T-helper 2 cell treated with Interferon-gamma antibody and Interleukin-4, amounts not matched to agents 5 μg/mL and 100 μg/mL, for 36 hours (primary cell): ENCODE measurements at places on chromosomes 7 and 10.

GRCh38 chr7:141144921-141145629 is 71.2 kb downstream of the TMEM178B start:
- no peak overlapping the region for H3K4me3 ChIP-seq
- H3K36me3 ChIP-seq: no peaks in the 10 kb centered on the region
- no peaks in the 10 kb centered on the region for H3K27me3 ChIP-seq
- H3K4me1 ChIP-seq: no peaks in the 10 kb centered on the region

- H3K27me3 ChIP-seq: no peaks in the 10 kb centered on the region
- H3K36me3 ChIP-seq: no peaks in the 10 kb centered on the region
- peaks cover 4% of the 10 kb centered on the region for H3K4me1 ChIP-seq
- H3K27ac ChIP-seq: no peak overlapping the region
- no peak for DNase-seq
Observed at GRCh38 chr10:50563906-50564305, 59.9 kb downstream of the SGMS1 start.

DNA sequence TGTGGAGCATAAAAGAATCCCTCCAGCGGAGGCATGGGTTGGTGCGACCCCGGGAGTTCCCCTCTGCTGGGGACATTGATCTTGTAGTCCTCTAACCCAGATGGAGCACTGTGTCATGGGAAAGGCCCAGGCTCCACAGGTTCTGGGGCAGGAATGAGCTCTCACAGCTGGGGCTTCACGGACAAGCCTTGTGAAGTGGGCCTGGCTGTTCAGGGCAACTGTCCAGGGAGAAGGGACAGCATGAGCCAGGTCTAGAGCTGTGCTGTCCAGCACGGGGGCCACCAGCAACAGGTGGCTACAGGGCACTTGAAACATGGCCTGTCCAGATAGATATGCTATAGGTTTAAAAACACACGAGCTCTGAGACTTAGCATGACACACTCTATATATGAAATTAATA is 11.4 kb downstream of the GPR26 start:
- no peak overlapping the region for H3K4me3 ChIP-seq
- no peaks in the 10 kb centered on the region for H3K4me1 ChIP-seq
- H3K27me3 ChIP-seq: no peaks in the 10 kb centered on the region
- DNase-seq: no peak

GRCh38 chr7:26151953-26152781 is at the start of gene NFE2L3:
NFE2L3 (plus strand) TSS chr7:26152198; CDS start chr7:26152499, 301 bp downstream.
- peak within 1 kb of the TSS; percentile 91 for H3K27ac ChIP-seq
- peak within 1 kb of the TSS; percentile 95 for H3K4me3 ChIP-seq
- peaks cover 4% of the 10 kb centered on the region for H3K36me3 ChIP-seq
- peak; percentile 87 for DNase-seq
- no peaks in the 10 kb centered on the region for H3K27me3 ChIP-seq

- H3K4me3 ChIP-seq: no peak overlapping the region
- H3K4me1 ChIP-seq: no peaks in the 10 kb centered on the region
- H3K27ac ChIP-seq: no peak overlapping the region
- H3K36me3 ChIP-seq: no peaks in the 10 kb centered on the region
Observed at GRCh38 chr7:144439717-144440205, 36.3 kb upstream of the NOBOX start.

DNA sequence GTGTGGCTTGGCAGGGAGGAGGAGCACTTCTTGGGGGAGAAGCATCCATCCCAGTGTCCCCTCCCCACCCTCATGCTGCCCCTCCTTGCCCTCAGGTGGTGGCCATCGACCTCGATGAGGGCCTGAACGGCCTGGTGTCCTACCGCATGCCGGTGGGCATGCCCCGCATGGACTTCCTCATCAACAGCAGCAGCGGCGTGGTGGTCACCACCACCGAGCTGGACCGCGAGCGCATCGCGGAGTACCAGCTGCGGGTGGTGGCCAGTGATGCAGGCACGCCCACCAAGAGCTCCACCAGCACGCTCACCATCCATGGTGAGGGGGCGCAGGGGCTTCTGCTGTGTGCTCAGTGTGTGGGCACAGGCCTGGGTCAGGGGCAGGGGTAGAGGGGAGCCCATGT is 14.8 kb downstream of the C10orf105 start:
- peaks cover 11% of the 10 kb centered on the region for H3K4me1 ChIP-seq
- no peak for DNase-seq
- no peak overlapping the region for H3K4me3 ChIP-seq
- no peaks in the 10 kb centered on the region for H3K36me3 ChIP-seq
- H3K27ac ChIP-seq: no peak overlapping the region

DNA sequence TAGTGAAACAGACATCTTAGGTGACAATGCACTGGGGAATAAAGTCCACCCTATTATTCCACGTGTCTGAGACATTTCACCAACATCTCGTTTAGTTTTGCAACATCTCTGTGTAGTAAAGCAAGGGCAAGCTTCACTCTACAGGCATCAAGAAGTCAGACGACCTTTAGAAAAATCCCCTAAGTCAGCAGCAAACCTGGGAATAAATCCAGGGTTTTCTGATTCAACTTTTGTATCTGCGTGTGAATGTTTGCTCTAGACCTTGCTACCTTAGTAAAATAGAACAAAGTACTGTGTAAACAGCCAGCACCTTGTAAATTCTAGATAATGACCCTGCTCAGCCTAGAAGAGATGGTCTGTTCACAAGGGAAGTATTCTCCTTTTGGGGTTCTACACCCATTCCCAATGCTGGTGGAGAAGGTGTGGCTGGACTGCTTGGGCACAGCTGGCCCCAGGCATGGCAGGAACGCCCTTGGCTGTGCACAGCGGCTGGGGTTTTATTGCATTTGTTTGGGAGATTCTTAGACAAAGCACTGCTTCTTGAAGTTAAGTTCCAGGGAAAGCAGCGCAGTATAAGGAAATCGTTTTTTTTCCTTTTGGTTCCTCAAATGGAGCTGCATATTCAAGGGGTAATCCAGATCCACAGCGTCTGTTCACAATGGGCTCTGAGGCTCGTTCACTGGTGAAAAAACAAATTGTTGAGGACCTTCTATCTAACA is 38.3 kb upstream of the GALNTL5 start:
- peaks cover 4% of the 10 kb centered on the region for H3K27me3 ChIP-seq
- no peak overlapping the region for H3K4me3 ChIP-seq
- no peak overlapping the region for H3K27ac ChIP-seq
- no peaks in the 10 kb centered on the region for H3K4me1 ChIP-seq
- DNase-seq: no peak

DNA sequence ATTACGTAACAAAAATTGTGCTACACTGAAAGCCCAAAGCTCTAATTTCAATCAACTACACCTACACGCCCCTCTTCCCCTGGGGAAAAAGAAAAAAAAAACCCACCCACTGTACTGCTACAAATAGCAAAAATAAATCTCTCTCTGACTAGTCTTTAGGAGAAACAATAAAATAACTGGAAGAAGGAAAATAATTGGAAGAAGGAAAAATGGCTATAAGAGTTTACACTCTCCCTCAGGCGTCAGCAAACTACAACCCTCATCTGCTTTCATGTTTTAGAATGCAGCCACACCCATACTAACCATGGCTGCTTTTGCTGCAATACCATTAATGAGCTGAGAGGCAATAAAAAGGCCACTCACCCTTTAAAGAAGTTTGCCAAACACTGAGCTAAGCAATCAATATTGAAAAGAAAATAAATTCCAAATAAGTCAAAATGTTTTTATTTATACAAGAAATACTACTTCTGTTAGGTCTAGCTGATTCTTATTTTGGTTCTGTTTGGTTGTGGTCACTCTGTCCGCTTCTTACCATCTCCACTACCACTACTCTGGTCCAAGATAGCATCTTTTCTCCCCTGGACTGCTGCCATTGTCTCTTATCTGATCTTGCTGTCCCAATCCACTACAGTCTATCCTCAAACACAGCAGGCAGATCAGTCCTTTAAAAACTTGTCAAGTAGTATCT is 3.8 kb downstream of the MINDY3 start:
- no peak overlapping the region for H3K4me3 ChIP-seq
- H3K4me1 ChIP-seq: peaks cover 32% of the 10 kb centered on the region
- H3K36me3 ChIP-seq: peaks cover 42% of the 10 kb centered on the region
- H3K27me3 ChIP-seq: no peaks in the 10 kb centered on the region
- H3K27ac ChIP-seq: no peak overlapping the region

DNA sequence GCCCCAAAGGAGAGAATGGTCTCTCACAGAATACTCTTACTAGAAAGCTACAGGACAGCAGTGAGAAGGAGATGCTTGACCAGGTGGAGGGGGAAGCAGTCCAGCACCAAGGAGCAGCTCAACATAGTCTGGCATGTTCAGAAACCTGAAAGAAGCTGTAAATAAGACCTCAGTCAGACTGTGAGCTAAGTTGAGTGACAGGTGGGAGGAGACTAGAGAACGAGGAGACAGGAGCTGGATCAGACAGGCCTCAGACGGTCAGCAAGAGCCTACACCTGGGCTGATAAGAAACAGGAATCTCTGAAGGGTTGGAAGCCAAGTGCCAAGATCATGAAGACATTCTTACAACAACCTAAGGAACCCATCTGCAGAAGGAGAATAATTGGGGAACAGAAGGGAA is 54.5 kb downstream of the ELMO1 start:
- H3K4me1 ChIP-seq: peaks cover 12% of the 10 kb centered on the region
- peaks cover 3% of the 10 kb centered on the region for H3K36me3 ChIP-seq
- no peak overlapping the region for H3K27ac ChIP-seq
- DNase-seq: no peak
- H3K27me3 ChIP-seq: peaks cover 2% of the 10 kb centered on the region

DNA sequence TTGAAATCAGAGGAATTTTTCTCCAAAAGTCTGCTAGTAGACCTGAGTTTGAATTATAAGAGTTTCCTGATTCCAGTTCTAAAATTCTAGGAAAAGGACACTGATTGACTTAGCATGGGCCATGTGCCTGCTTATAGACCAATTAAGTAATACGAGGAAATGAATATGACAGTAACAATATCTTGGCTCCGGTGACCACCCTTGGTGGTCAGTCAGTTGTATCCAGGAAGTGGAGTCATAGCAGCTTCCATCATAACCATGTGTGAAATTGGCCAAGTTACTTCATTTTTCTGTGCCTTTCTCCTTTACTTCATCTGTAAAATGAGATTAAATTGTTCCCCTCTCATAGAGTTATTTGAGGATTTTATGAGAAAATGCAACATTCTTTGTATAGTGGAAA is 66.9 kb downstream of the MTPAP start:
- no peak overlapping the region for H3K4me3 ChIP-seq
- H3K27ac ChIP-seq: no peak overlapping the region
- DNase-seq: no peak
- H3K27me3 ChIP-seq: peaks cover 6% of the 10 kb centered on the region
- H3K4me1 ChIP-seq: peaks cover 8% of the 10 kb centered on the region

DNA sequence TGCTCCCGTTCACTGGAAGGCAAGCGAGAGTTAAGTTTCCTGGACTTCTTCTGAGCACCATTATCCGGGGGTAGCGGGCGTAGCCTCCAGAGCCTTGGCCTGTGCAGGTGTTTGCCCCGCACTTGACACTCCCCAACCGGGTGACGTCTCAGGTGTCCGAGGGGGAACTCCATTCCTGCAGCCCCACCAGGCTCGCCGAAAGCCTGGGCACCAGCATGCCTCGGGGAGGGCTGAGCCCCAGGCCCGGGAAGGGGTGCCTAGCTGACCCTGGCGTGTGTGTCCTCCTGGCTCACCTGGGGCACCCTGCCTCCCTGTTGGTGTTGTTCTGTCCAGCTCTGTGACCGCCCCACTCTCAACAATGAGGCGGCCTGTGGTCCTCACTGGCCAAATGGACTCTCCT is 109.4 kb upstream of the GPR26 start:
- no peak for DNase-seq
- H3K4me3 ChIP-seq: no peak overlapping the region
- no peak overlapping the region for H3K27ac ChIP-seq
- peaks cover 2% of the 10 kb centered on the region for H3K27me3 ChIP-seq

GRCh38 chr10:4588824-4589223 is 237.2 kb upstream of the AKR1E2 start:
- no peaks in the 10 kb centered on the region for H3K36me3 ChIP-seq
- no peak overlapping the region for H3K27ac ChIP-seq
- no peak overlapping the region for H3K4me3 ChIP-seq
- peaks cover 9% of the 10 kb centered on the region for H3K27me3 ChIP-seq
- H3K4me1 ChIP-seq: no peaks in the 10 kb centered on the region

- H3K4me1 ChIP-seq: peaks cover 29% of the 10 kb centered on the region
- peaks cover 7% of the 10 kb centered on the region for H3K27me3 ChIP-seq
- no peaks in the 10 kb centered on the region for H3K36me3 ChIP-seq
- no peak for DNase-seq
Observed at GRCh38 chr10:79060641-79061255, 8.0 kb upstream of the ZMIZ1 start.

GRCh38 chr7:101720324-101720723 is 91.2 kb upstream of the MYL10 start:
- H3K4me1 ChIP-seq: peaks cover 3% of the 10 kb centered on the region
- no peak for DNase-seq
- no peaks in the 10 kb centered on the region for H3K36me3 ChIP-seq
- no peak overlapping the region for H3K27ac ChIP-seq

- no peaks in the 10 kb centered on the region for H3K27me3 ChIP-seq
- peaks cover 9% of the 10 kb centered on the region for H3K36me3 ChIP-seq
- no peak for DNase-seq
Observed at GRCh38 chr7:50272808-50273207, 31.7 kb upstream of the IKZF1 start.

- DNase-seq: no peak
- H3K4me3 ChIP-seq: no peak overlapping the region
- H3K27ac ChIP-seq: no peak overlapping the region
- no peaks in the 10 kb centered on the region for H3K36me3 ChIP-seq
Observed at GRCh38 chr10:76553263-76554032, 1084.2 kb downstream of the KCNMA1 start.

DNA sequence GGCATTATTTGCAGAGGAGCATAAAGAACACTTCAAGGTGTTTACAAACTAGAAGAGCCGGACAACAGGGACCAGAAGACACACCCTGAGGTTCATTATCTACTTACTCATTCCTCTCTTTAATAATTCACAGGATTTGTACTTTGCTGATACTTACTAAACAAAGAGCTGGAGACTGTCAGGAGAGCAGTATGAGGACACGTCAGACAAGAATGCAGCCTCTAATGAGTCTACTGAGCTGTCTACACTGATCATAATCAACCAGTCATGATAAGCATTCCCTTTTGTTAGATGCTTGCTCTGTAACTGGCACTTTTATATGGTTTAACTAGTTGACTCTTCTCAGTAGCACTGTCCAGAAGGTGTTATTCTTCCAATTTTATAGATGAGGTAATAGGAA is 243.3 kb upstream of the CDC14C start:
- no peaks in the 10 kb centered on the region for H3K36me3 ChIP-seq
- no peak overlapping the region for H3K4me3 ChIP-seq
- no peak for DNase-seq
- no peaks in the 10 kb centered on the region for H3K27me3 ChIP-seq
- no peak overlapping the region for H3K27ac ChIP-seq

GRCh38 chr7:154853727-154854095 is 149.2 kb downstream of the PAXIP1 start:
- DNase-seq: no peak
- H3K27ac ChIP-seq: no peak overlapping the region
- H3K4me3 ChIP-seq: no peak overlapping the region
- no peaks in the 10 kb centered on the region for H3K4me1 ChIP-seq
- no peaks in the 10 kb centered on the region for H3K36me3 ChIP-seq

DNA sequence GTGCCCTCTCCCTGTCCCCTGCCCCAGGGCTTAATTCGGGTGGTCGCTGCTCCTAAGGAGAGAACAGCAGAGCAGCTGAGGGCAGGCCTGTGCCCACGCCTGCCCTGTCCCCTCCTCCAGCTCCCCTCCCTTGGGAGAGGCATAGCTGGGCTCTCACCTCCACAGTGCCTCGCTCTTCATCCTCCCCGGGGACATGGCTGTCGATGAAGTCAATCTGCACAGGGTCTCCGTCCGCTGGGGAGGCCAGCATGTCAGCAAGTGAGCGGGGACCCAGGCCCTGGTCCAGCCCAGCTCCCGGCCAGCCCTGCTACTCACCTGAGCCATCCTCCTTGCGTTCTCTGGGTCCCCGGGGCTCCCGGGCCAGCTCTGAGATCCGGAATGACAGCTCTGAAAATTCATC is 3.8 kb upstream of the SAP25 start:
- H3K4me1 ChIP-seq: peaks cover 2% of the 10 kb centered on the region
- H3K36me3 ChIP-seq: peaks cover 40% of the 10 kb centered on the region
- no peak overlapping the region for H3K27ac ChIP-seq
